ENCODE measurements at places on chromosomes 13 and 19.

DNA sequence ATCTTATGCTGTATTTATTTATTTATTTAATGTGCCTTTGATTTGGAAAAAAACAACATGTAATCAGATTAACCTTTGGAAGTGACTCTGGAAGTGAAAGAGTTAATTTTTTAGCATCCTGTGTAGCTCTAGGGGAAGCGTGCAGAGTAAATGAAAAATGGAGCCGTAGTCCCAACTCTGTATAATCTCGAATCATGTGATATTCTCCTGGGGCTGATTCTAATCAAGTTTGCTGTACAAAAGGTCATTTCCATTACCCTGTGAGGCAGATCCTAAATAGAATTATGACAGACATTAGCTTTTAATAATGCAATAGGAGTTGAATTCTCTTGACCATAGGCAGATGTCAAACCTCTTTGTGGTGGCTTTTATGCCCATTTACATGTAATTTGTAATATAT lies 238.6 kb upstream of the CSNK1A1L start:
- no peaks in the 10 kb centered on the region for H3K27me3 ChIP-seq
- H3K4me1 ChIP-seq = no peaks in the 10 kb centered on the region
- no peaks in the 10 kb centered on the region for H3K36me3 ChIP-seq
- no peak overlapping the region for H3K4me3 ChIP-seq
- no peak for DNase-seq
- H3K27ac ChIP-seq = no peak overlapping the region

- no peaks in the 10 kb centered on the region for H3K27me3 ChIP-seq
Measured at GRCh38 chr19:41546386-41546789, 29.6 kb upstream of the CEACAM21 start.

DNA sequence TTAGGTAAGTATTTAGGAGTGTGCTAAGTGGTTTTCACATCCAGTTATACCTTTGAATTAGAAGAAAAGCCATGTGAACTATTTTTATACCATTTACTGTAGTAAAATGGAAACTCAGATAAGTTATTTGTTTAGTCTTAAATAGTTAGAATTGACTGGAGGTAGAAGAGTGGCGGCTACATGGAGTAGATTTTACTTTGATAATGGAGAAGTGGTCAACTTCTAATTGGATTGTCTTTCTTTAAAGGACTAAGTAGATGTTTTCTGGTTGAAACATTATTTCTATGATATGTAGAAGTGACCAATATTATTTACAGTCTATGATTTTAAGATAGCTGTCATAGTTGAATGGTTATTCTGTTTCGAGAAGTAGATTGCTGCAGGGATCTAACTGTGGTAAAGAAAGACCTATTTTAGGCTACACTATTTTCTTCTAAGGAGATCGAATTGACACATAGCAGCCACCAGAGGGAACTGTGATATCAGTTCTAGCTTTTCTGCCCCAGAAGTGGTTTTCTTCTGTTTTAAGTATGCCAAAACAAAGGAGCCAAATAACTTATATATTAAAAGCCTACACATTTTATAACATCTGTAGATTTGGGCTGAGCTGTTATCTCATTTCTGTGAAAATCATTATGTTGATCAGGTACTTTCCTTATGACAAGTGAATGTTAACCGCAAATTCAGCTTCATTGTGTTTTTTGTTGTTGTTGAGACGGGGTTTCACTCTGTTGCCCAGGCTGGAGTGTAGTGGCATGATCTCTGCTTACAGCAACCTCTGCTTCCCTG lies 26.1 kb downstream of the ZMYM2 start:
- H3K27ac ChIP-seq = peak overlapping the region; percentile 21
- H3K36me3 ChIP-seq = no peaks in the 10 kb centered on the region
- peak; percentile 84 for DNase-seq
- no peak overlapping the region for H3K4me3 ChIP-seq
- no peaks in the 10 kb centered on the region for H3K27me3 ChIP-seq
- H3K4me1 ChIP-seq = peaks cover 29% of the 10 kb centered on the region

DNA sequence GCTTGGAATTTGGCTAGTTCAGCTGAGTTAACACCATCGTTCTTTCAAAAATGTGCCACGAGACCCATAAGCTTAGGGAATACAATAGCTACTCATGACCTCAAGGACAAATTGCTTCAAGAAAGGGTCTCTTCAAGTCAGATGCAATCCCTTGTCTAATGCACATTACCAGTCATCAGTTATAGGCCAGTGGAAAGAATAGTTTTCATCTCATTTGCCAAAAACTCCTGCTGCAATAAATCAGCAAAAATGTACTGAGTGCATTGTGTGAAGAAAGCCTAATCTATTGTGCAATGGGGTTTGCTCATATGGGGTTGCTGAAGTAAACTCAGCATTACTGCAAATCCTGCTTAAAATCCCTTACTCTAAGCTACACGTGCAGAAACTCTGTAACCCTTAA lies 208.3 kb upstream of the NBEA start:
- H3K36me3 ChIP-seq = no peaks in the 10 kb centered on the region
- DNase-seq = no peak
- no peaks in the 10 kb centered on the region for H3K27me3 ChIP-seq
- H3K27ac ChIP-seq = no peak overlapping the region
- no peaks in the 10 kb centered on the region for H3K4me1 ChIP-seq
- H3K4me3 ChIP-seq = no peak overlapping the region

GRCh38 chr13:75904012-75904411 lies 267.9 kb downstream of the LMO7 start:
- 0 out of 2 replicates have a peak, but pooled peaks cover 5% of the 10 kb centered on the region for H3K4me1 ChIP-seq
- H3K27ac ChIP-seq = no peak overlapping the region
- H3K36me3 ChIP-seq = no peaks in the 10 kb centered on the region
- DNase-seq = no peak
- no peak overlapping the region for H3K4me3 ChIP-seq

DNA sequence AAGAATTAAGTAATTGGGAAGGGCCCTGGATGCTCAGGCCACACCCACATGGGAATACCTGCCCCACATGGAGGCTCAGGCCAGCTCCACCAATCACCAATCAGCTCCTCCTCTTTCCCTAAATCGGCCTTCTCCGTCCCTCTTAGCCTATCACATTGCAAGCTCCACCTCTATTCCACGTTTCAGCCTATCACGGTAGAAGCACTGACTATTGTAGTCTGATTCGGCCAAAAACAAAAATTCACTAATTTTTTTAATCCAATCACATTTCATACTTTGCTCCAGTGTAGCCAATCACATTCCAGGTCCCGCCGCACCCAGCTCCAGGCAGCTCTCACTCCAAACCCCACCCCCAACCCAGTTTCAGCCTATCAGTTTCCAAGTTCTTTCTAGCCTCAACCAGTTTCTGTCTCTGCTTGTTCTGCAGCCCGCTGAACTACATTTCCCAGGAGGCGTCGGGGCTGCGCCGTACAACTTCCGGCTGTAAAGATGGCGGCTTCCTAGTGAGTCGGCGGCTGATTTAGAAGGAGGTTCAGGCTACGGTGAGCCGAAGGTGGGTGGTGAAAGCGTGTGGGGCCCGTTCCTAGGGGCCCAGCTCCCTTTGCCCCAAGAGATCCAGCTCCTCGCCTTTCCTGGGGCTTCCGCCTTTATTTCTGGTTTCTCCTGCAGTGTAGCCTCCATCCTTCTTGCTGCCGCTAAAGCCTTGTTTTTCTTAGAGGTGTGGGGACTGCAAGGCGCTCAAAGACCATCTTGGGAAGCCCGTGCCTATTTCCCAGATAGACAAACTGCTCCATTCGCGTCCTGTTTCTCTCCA lies at the start of gene BABAM1:
TSS of gene BABAM1 (plus strand) at position 469 of the 814 bp plus-strand sequence. CDS start 1,364 bp downstream, outside the sequence.
- H3K4me1 ChIP-seq = 0 out of 2 replicates have a peak, but pooled peaks cover 5% of the 10 kb centered on the region
- H3K27me3 ChIP-seq = no peaks in the 10 kb centered on the region

DNA sequence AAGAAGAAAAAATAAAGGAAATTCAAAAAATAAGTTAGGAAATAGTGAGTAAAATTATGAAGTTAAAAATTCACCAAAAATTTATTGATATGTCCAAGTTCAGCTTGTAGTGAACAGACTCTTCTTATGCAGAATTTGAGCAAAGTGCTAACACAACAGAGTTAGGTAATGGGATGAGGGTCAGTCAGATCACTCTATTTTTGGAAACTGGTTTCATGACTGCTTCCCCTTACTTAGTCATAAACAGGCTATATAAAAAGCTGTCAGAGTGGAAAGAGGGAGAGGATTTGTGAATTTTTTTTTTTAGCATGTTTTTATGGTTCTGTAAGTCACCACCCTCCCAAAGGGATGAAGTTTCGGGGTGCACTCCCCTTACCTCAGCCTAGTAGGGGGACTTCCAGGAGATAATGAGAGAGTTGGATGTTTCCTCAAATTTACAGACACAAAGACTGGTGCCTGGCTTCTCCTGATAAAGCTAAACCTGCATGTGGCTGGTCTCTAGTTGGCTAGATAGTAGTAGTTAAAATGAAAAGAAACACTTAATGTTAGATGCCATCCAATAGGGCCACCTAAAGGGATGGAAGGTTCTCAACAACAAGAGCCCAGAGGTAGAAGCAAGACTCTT lies 4.5 kb downstream of the CPB2 start:
- H3K4me1 ChIP-seq = no peaks in the 10 kb centered on the region
- no peak for DNase-seq
- H3K4me3 ChIP-seq = no peak overlapping the region
- H3K27me3 ChIP-seq = no peaks in the 10 kb centered on the region
- no peaks in the 10 kb centered on the region for H3K36me3 ChIP-seq

- H3K4me1 ChIP-seq = peaks cover 12% of the 10 kb centered on the region
- H3K36me3 ChIP-seq = no peaks in the 10 kb centered on the region
- peak overlapping the region; percentile 47 for H3K4me3 ChIP-seq
- H3K27ac ChIP-seq = no peak overlapping the region
Measured at GRCh38 chr13:109900320-109900719, 113.9 kb upstream of the IRS2 start.

DNA sequence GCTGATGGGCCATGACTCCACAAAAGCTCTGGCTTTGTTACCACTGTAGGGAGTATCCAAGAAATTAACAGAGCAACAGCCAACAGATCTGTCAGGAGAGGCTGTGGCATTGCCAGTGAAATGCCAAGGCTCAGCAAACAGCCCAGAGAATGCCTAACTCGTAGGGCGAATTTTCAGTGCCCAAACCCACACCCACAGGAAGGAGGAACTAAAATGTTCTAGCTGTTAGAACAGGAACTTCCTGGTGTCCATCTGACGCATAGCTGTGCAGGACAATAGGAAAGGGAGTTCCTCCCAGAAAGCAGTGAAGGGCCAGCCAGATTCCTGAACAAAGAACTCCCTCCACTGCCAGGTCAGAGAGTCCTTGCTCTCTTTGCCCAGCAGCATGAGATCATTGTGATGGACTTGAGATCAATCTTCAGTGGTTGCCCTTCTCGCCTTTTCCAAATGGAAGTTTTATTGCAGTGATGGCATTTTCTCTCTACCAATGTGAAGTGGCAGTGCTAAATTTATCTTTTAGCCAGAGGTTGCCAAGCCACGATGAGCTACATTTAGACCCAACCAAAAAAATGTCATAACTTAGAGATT lies 224.2 kb upstream of the STARD13 start:
- H3K27me3 ChIP-seq = no peaks in the 10 kb centered on the region
- H3K4me1 ChIP-seq = no peaks in the 10 kb centered on the region
- no peak overlapping the region for H3K4me3 ChIP-seq

DNA sequence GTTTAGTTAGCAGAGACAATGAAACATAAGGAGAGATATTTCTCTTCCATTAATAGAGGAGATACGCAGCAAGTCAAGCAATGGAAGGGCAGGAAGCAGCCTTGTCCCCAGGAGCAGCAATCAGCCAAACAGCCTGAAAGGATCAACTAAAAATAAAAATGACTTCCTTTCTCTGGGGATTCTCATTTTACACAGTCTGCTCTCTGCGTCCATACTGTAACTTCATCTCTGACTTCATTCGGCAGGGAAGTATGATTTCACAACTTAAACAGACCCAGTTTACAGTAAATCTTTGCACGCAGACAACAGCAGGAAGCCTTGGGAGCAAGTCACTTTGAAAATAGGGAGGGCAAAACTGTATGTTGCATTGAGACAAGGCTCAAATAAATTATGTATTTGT lies 826.7 kb downstream of the DIAPH3 start:
- no peak overlapping the region for H3K4me3 ChIP-seq
- H3K4me1 ChIP-seq = no peaks in the 10 kb centered on the region
- H3K27ac ChIP-seq = no peak overlapping the region
- DNase-seq = no peak

GRCh38 chr13:35866801-35867200 lies 264.4 kb downstream of the DCLK1 start:
- no peaks in the 10 kb centered on the region for H3K27me3 ChIP-seq
- H3K4me1 ChIP-seq = no peaks in the 10 kb centered on the region
- DNase-seq = no peak
- no peak overlapping the region for H3K27ac ChIP-seq
- H3K36me3 ChIP-seq = no peaks in the 10 kb centered on the region
- H3K4me3 ChIP-seq = no peak overlapping the region

DNA sequence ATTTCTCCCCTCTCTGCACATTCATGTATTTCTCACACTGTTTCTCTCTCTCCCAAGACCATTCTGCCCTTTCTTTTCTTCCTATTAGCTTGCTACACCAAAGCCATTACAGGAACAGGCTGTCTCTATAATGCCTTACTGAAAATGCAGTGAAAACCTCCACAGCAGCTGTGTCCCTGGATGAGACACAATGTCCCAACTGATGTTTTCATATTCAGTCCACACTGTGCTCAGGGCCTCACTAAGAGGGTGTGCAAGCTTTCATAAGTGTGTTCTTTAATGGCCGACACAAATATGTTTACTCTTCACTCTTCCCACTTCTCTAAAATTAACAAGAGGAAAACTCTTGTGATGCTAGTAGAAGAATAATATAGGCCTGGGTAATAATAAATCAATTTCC lies 163.4 kb downstream of the KCTD12 start:
- H3K4me3 ChIP-seq = no peak overlapping the region
- H3K36me3 ChIP-seq = no peaks in the 10 kb centered on the region
- H3K4me1 ChIP-seq = peaks cover 8% of the 10 kb centered on the region
- no peak for DNase-seq

GRCh38 chr19:5974721-5975387 lies 3.1 kb downstream of the RANBP3 start:
- H3K27ac ChIP-seq = no peak overlapping the region
- peaks cover 15% of the 10 kb centered on the region for H3K4me1 ChIP-seq
- no peak overlapping the region for H3K4me3 ChIP-seq
- no peaks in the 10 kb centered on the region for H3K36me3 ChIP-seq

- H3K4me3 ChIP-seq = no peak overlapping the region
- peaks cover 23% of the 10 kb centered on the region for H3K4me1 ChIP-seq
- no peaks in the 10 kb centered on the region for H3K27me3 ChIP-seq
- H3K27ac ChIP-seq = no peak overlapping the region
- H3K36me3 ChIP-seq = no peaks in the 10 kb centered on the region
Measured at GRCh38 chr13:97261254-97262005, 39.3 kb downstream of the MBNL2 start.

DNA sequence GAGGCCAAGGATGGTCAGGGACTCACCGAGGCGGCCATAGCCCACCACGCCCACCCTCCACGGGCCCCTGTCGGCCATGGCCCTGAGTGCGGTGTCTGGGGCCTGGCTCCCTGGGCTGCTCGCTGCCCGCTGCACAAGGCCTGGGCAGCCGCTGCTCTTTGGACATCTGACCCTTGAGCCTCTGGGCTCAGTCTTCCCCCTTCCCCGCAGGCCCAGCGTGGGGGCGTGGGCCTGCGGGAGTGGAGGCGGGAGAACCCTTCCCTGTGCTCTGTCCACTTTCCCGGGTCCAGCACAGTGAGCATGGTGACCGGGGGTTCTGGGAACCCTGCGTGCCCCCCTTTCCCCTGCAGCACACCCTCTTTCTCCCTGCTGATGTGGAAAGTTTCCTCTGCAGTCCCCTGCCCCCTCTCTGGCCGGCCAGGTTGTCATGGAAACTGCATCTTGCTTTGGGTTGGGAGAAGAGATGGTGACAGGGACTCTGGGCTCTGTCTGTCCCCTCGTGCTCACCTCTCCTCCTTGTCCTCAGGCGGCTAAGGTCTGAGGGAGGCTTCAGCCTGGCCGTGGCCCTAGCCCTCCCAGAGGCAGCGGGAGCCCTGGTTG lies at the start of gene ASPDH:
TSS of gene ASPDH (minus strand) at position 168 of the 600 bp plus-strand sequence. CDS start at position 78, 90 bp downstream.
- no peak within 1 kb of the TSS for H3K4me3 ChIP-seq
- DNase-seq = no peak
- H3K27ac ChIP-seq = no peak within 1 kb of the TSS
- no peaks in the 10 kb centered on the region for H3K36me3 ChIP-seq
- H3K4me1 ChIP-seq = peaks cover 10% of the 10 kb centered on the region
- peaks cover 25% of the 10 kb centered on the region for H3K27me3 ChIP-seq
